HuH-7.5 (cell line): ENCODE measurements at places on chromosomes 11 and 22.

GRCh38 chr11:134760299-134760698, 348.3 kb upstream of the B3GAT1 start:
- DNase-seq: no peak

DNA sequence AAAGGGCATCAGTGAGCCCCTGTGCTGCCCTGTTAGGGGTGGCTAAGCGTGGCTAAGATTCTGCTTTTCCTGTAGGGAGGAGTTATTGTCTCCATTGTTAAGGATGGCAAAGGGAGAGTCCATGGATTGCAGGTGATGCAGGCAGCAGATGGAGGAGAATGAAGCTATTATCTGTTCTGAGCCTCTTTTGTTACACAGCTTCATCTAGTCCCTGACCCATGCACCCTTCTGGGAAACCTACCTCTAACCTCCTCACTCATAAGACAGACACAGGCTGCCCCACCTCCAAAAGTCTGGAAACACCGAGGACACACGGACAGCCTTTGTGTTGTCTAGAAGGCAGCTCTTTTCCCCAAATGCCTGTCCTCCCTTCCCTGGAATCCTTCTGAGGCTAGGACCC, 13.7 kb downstream of the SMIM38 start:
- no peak for DNase-seq

- DNase-seq: no peak
These were observed 8.8 kb downstream of the BCL9L start for GRCh38 chr11:118916842-118917388.

DNA sequence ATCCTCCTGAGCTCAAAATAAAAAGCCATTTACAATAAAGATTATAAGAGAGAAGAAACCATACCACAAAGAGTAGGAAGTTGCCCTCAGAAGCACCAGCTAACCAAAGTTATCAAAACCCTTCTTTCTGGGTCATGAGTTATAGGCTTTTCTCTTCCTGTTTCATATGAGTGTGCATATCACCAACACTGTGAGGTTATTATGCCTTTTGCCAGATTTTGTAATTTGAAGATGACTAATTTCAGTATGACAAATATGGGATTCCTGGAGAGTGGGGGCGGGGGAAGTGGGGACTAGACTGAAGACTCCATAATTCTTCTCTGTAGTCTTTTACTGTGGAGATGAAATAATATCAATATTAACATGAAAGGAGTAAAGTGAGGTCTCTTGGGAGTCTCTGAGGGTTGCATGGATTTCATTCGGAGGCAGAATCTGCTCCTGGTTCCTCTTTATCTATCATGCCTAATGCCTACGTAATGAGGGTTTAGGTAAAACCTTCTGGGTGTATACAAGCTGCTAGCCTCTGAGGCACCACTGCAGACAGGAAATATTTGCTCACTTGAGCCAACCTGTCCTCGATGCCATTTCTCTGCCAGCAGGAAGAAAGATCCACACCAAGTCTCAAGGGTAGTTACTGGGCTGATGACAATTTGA, 2.1 kb downstream of the LPXN start:
- no peak for DNase-seq

GRCh38 chr22:44395118-44396005, 82.6 kb upstream of the SHISAL1 start:
- no peak for DNase-seq

DNA sequence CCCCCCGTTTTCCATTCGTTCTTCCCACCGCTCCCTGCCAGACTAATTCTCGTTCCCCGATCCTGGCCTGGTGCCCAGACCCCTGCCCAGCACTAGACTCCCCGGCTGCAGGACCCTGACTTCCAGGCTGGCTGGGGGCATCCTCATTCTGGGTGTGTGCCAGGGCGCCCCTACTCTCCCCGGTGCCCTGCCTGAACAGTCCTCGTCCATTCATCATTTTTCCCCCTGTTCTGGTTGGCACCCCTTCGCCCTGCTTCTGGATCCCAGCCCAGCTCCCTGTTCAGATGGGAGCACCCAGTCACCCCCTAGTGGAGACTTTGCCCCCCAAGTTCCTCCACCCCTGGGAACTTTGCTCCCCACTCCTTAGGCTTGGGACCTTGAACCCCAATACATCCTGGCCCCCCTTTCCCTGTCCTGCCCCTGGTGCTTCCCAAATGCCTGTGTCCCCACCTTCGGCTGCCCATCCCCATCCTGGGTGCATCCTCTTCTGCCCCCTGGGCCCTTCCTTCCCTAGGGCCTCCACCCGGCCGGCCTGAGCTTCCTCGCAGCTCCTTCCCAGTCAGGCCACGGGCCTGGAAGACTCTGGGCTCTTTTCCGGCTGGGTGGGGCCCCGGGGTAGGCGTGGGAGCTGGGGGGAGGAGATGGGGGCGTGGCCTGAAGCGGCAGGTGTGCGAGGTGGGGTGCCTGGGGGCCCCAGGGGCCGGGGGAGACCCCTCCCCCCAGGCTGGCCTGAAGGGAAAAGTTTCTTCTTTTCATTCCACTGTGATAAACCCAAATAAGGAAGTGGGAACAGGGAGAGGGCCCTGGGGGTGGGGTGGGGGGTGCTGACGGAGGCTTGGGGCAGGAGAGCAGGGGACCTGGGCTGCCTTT, 908 bp downstream of the PLCB3 start:
- peak; percentile 68 for DNase-seq

DNA sequence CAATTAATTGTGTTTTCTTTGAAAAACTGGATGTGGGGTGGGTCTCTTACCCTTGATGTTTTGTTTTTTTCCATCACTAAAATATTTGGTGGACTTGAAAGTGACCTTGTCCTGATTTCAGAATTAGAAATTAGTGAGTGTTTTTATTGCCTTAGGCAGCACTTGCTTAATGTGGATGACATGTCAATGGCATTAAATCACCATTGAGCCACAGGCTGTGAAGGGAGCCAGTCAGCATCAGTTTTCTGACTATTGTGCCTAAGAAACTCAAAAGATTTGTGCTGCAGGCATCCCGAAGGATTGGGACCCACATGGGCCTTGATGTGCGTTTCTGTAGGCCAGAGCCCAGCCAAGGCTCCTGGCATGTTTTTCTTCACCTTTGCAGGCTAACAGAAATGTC, 53.8 kb downstream of the SWAP70 start:
- DNase-seq: no peak

GRCh38 chr11:42417691-42418090, 894.1 kb upstream of the API5 start:
- no peak for DNase-seq

DNA sequence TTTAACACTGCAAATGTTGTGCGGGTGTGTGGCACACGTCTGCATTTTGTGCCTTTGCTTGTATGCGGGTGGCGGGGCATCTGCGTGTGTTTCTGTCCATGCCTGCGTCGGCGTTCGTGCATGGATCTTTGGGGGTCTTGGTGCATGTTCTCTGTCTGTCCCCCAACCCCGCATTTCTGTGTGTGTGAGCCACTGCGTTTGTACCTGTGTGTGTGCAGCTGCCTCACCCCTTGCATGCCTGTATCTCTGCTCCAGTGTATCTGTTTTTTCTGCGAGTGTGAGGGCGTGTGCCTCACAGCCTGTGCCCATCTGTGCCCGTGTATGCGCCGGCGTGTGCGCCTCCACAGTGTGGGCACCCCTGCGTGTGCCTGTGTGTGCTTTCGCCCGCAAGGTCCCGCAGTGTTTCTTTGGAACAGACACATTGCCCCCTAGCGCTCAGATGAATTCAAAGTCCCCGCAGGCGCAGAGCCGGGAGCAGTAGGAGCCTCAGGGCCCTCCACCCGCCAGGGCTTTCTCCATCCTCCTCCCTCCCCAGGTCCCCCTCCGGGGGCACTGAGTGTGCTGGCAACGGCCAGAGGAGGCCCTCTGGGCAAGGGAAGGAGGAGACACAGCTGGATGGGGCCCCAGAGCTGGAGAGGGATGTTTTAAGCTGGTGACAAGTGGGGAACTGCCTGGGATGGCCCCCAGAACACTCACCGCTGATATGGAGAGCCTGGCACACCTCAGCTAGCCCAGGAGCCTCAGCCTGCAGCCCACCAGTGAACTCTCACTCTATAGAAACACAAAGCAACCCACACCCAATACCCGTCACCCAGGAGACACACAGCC, 3.1 kb upstream of the MN1 start:
- peak; percentile 83 for DNase-seq

- DNase-seq: no peak
These were observed 561.9 kb upstream of the ANO5 start for GRCh38 chr11:21630934-21631478.

DNA sequence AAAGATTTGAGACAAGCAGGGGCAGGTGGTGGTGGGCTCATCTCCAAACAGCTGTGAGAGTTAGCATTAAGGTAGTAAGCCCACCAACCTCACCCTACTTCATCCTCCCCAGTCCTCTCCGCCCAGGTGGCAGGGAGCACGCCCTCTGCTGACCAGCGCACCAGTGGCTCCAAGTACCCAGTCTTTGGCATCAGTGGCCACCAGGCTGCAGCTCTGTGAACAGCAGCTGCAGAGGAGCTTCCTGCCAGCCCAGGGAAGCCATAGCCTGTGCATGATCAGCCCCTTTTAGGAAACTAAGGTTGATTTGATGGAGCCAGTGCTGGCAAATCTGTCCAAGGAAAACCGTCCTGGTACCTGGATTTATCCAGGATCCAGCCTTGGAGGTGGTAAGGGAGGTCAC, 21.7 kb downstream of the CAVIN3 start:
- peak; percentile 39 for DNase-seq

DNA sequence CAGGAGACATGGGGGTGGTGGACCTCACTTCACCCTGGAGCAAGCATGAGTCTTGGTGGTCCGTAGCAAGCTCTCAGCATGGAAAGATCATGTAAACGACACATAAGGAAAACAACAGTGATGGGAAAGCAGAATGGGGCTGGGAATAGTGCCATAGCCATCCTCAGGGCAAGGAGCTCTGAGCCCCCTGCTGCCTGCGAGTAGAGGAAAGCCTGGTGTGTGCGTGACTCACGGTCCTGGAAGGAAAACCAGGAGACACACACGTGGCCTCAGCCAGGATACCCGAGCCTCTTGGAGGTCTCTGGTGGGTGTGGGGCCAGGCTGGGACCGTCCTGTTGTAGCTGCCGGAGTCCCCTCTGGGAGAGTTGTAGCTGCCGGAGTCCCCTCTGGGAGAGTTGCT, 12.4 kb downstream of the SHANK3 start:
- DNase-seq: peak; percentile 11

DNA sequence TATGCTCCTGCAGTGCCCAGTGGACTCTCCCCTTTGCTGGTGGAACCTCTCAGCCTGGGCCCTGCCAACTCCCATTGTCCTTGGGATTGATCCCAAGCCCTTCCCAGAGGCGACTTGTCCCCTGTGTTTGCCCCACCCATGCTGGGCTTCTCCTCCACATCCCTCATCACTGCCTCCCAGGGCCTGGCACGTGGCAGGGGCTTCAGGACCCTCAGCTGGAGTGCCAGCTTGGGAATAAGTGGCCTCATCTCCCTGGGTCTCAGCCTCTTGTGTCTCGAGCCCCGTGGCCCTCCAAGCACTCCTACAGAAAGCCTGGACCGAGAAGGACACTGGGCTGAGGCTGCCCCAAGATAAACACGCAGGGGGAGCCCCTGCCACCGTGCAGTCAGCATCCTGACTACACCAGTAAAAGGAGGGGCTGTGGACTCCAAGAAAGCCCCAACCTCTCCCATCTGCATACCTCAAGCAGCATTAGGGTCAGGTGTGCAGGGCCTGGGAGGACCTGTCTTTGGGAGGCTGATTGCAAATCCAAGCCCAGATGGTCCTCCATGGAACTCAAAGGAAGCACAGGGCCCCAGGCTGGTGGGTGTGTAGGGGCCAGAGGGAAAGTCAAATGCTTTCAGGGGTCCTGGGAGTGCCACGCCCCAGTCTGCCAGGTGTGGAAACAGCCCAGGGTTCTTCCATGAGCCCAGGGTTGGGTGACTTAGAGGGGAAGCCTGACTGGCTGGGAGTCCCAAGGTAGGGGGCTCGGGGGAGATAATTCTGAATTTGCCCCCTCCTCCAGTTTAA, 9.5 kb upstream of the GNAZ start:
- no peak for DNase-seq

GRCh38 chr11:92811341-92811740, 158.1 kb upstream of the MTNR1B start:
- no peak for DNase-seq

GRCh38 chr11:28243061-28243460, 134.9 kb downstream of the METTL15 start:
- DNase-seq: no peak

GRCh38 chr22:46275455-46276122, 7.8 kb downstream of the TTC38 start:
- no peak for DNase-seq

DNA sequence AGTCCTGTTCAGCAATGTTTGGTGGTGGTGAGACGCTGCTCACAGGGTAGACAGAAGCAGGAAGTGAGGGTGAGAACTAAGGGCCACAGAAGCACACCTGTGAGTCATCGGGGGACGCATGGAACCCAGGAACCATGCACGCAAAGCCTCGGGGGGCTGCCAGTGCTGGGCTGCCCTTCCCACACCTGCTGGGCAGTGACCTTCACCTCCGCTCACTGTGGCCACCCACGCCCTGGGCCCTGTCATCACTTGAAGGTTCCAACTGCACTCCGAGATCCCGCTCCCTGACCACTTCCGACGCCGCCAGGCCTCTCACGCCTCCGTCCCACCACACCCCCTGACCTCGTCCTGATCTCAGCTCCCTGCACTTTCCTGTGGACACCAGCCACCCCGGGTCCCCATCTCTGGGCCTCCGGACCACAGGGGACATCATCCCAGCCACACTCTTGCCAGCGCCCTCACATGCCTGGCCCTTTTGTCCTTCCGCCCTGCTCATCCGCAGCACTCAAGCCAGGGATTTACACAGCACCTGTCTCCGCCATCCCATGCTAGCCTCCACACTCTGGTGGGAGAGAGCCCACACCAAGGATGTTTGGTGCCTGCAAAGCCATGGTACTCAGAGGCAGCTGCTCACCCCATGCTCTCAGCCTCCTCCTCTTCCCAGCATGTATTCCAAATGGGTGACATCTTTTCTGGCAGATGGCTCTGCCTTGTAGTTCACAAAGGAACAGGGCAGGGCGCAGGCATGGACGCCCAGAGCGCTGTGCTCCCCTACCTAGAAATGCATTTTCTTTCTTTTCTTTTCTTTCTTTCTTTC, 23.1 kb upstream of the ATXN10 start:
- no peak for DNase-seq

DNA sequence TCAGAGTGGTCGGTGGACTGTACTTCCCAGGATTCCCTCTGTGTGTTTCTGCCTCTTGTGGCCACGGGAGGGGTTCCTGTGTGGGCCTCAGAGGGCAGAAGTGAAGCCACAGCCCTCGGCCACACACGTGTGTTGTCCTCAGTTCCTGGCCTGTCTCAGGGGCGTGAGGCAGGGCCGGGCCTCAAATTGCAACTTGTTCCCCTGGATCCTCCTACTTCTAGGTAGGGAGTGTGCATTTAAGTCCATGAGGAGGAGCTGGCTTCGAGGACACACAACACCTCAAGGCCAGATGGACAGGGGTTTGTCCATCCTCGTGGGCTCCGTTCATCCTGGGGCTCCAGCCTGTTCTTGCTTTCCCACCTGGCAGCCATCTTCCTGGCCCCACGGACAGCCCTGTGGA, 573.0 kb downstream of the TBC1D22A start:
- no peak for DNase-seq

DNA sequence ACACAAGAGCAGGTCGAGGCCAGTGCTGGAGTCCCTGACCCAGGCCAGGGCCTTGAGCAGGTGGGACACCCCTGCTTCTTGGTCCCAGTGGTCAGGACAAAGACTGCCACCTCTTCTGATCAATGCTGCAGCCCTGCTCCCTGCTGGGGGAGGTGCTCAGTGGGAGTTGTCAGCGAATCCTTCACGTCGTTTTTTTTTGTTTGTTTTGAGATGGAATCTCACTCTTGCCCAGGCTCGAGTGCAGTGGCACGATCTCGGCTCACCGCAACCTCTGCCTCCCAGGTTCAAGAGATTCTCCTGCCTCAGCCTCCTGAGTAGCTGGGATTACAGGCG, 34.7 kb downstream of the NUP50 start:
- no peak for DNase-seq
